Heart right ventricle (tissue), 16 donors: ENCODE measurements at places on chromosomes 3 and 15.

DNA sequence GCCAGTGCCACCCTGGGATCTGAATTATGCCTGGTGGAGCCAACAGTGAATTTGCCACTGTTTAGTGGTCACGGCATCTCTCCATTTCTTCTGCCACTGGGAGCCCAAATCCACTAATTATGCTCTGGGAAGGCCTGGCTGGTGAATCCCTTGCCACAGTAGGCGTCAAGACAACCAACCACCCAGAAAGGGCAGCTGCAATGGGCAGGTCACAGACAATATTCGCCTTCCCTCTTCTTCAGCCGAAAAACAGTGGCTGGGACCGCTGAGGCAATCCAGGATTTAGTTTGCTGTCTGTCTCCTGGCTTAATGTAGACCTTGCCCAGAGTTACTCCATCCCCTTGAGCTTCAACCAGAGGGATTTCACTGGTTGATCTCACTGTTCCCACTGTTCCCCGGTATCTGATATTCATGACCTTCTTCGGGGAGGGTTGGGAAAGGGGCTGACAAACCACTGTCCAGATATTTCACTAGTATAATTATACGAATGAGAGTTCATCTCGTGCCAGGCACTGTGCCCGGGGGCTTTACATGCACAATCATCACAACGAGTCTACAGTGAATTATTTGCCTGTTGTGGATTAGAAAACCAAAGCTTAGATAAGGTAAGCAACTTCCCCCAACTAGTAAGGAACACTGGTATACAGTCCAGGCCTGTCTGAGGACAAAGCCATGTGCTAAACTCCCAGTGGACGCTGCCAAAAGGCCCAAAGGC is 49.9 kb upstream of the RAB6B start:
- DNase-seq, result no peak

- no peak for DNase-seq
Observed at GRCh38 chr15:56775641-56776040, 42.3 kb upstream of the ZNF280D start.

DNA sequence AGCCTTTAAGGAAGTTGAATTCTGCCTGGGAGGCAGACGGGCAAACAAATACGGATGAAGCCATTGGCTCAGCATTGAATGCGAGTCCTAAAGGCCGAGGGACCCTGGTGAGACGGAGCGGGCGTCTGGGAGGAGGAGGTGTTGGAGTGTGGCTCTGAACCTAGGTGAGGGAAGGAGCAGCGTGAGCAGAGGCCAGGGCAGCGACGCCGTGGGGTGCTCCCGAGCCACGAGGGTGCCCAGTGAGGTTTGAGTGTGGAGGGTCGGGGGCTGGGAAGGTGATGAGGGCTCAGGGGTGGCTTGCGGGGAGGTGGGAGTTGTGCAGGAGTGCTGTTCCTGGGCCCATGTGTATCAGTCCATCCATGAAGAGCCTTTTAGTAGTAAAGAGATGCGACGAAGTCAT is 17.0 kb downstream of the CORO2B start:
- DNase-seq, result no peak

GRCh38 chr3:179840985-179841384 is 188.1 kb downstream of the USP13 start:
- no peak for DNase-seq

DNA sequence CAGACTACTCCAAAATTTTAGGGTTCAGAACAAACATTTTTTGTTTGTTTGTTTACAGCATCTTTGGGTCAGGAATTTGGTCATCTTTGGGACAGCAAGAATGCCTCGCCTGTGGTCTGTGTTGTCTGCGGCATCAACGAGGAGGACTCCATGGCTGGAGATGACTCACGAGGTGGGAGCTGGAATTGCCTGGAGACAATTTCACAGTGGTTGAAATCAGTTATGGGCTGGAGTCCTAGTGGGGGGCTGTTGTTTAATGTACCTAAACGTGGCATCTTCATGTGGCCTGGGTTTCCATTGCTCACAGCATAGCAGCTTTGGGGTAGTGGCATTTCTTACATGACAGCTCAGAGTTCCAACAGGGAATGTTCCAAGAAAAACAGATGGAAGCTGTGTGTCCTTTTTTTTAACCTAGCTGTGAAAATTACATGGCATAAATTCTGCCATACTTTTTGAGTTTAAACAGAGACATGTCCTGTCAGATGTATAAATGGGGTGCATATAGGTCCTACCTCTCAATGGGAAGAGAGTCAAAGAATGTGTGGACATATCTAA is 507.3 kb upstream of the CBLB start:
- DNase-seq, result no peak

- no peak for DNase-seq
Observed at GRCh38 chr15:71060983-71061382, 54.3 kb upstream of the THSD4 start.

DNA sequence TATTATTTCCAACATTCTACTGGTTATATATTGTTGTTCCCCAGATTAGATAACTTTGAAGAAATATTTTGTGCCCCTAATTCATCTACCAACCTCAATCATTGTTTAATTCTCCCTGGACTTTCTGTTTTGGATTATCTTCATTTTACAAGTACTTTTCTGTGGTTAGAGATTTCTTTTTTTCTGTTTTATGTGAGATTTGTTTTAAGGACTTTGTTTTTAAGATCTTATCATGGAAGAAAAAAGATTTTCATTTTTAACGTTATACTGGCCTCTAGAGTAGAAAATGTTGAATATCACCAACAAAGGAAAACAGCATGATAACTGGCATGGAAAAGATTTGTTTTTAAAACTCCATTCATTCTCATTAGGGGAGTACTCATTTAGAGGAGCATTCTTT is 210.9 kb upstream of the KCNMB2 start:
- no peak for DNase-seq

DNA sequence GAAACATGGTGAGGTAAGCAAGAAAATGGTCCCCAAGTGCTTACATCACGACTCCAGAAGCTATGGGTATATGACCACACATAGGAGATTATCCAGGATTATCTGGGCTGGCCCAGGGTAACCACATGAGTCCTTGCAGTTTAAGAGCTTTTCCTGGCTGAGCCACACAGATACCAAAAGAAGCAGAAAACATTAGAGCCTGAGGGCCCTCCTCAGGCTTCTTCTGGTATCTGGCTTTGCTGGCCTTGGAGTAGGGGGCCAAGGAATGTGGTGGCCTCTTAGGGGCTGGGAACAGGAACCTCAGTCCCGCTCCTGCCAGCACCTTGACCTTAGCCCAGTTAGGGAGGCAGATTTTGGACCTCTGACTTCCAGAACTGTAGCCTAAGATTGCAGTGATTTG is 259.1 kb downstream of the KCNMB2 start:
- no peak for DNase-seq

DNA sequence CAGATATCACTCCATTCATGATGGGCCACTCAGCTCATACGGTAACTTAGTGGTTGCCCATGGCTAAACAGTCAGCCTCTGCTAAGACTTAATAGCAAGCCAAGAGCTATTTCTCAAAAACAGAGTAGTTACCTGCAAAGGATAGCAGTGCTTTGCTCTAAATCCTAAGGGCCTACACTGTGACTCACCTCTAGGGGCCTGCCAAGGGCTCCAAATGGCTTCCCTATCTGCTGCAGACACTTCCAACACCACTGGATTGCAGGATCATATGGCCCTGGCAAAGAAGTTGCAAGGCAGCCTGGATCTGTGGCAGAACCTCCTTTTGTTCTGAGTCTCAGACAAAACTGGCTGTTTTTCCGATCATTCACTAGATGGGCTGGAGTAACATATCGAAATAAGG is 17.8 kb downstream of the CGGBP1 start:
- DNase-seq, result no peak

GRCh38 chr3:64150623-64151207 is 74.6 kb downstream of the PRICKLE2 start:
- DNase-seq, result peak; percentile 65

GRCh38 chr3:56862352-56863062 is 60.8 kb upstream of the ARHGEF3 start:
- no peak for DNase-seq

- DNase-seq, result no peak
Observed at GRCh38 chr3:132187746-132188145, 129.5 kb upstream of the ACP3 start.

DNA sequence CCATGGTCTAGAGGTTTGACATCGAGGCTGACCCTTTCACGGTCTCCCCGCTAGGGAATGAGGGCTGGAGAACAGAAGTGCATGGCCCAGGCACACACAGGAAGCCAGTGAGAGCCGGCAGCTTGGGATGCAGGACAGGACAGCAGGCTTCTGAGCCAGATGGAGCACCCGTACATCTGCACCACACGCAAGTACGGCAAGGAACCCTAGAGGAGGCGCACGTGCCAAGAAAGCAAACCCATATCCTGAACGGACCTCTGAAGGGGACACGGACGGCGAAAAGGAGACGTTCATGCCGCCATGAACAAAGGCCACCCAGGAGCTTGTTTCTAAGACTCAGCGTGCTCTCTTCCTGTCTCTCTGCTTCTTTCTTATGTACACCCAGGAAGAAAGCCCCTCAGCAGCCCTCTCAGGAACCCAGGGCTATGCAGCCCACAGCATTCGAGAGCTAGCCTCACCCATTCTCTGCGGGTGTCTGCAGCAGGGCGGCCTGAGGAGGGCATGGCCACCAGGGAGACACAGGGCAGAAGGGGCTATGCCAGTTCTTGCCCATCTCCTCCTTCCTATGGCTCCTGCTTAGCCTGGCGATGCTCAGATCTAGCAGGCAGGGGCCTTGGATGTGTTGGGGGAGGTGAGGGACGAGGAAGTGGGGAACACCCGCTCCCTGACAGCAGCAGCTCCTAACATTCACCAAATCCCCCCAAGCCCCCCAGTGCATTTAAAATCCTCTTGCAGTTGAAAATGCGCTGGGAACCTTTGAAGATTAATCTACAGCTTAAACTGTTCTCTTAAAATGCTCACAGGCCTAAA is 81.3 kb downstream of the PCSK6 start:
- DNase-seq, result no peak

DNA sequence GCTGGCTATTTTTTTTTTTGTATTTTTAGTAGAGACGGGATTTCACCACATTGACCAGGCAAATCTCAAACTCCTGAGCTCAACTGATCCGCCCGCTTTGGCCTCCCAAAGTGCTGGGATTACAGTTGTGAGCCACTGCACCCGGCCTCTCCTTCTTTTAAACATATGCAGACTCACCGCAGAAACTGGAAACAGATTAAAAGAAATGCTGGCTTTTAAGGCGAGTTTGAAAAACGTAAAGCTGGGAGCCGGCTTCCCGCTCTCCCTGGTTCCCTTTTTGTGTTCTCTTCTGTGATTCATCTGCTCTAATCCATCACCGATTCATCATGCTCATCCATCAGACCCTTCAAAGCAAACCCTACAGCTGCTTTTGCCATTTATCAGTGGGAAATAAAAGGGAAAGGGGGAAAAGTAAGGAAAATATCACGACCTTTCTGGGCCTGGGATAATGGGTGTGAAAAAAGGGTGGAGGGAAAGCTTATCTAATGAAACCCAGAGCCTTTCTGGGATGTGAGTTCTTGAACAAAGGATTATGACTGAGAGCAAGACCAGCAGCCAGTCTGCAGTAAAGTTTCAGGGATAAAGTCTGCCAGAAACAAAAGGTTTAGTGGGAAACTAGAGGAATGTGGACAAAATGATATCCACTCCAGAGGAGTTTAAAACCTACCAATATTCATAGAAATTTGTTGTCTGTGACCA is 92.3 kb upstream of the LRIG1 start:
- no peak for DNase-seq

DNA sequence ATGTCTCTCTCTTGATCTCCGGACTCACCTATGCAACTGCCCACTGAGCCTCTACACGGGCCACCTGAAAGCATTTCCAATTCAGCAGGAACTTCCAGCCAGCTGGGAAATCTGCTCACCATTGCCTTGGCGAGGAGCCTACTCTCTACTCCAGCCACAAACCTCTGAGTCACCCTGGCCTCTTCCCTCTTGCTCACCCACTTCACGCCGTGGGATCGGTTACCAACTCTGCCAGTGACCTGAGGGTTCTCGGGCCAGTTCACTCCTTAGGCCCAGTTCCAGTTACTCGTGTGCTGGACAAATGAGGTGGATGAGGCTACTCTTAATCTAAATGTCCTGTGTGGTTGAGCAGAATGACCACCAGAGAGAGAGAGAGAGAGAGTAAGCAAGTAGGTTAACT is 70.1 kb downstream of the CEMIP start:
- no peak for DNase-seq

DNA sequence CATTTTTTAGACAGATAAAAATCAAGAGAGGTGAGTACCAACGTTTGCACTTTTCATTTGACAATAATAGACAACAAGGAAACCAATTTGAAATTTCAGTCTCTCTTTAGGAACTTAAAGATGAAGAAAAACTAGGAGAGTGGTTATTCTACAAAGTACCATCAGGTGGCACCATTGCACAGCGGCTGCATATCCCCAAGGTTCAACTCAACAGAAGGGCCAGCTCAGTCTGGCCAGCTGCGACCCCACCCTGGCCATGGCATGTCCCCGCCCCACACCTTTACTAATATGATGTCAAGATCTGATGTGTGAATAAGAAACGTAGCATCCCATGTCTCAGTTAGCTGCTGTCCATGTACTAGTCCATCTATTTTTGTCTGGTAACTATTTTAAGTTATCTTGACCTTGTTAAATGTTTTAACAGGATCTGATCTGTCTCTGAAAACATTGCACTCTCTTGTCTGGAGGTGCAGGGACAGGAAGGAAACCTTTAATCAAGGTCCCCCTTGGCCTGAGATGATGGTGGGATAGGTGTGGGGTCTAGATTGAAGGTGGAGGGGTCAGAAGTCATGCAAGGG is 35.5 kb upstream of the CGNL1 start:
- no peak for DNase-seq

GRCh38 chr15:57033715-57034439 is 115.4 kb downstream of the TCF12 start:
- DNase-seq, result no peak

- no peak for DNase-seq
Observed at GRCh38 chr3:133443649-133444422, 44.0 kb downstream of the BFSP2 start.

DNA sequence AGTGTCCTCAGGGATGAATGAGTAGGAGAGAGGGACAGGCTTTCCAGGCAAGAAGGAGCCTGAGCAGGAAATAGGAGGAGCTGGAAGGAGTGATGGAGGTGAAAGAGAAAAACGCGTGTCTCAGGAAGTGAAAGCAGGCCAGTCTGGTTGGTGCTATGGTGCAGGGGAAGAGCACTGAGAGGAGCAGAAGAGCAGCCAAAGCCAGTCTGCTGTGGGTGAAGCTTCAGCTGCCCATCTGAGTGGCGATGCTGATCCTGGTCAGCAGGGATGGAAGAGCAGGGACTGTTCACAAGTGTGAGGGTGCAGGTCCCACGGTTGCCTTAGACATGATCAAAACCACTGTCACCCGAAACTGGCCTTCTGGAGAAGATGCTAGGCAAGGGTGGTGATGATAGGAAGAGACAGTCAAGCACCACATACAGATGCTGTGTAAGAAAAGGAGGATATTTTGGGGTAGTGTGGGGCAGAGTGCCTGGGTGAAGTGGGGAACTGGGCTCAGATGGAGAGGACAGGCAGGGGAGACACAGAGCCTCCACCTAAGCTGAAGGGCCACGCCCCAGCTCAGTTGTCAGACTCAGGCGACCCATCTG is 5.5 kb upstream of the KY start:
- DNase-seq, result no peak
